AG09319 (cell line): ENCODE measurements at places on chromosomes 1 and 21.

DNA sequence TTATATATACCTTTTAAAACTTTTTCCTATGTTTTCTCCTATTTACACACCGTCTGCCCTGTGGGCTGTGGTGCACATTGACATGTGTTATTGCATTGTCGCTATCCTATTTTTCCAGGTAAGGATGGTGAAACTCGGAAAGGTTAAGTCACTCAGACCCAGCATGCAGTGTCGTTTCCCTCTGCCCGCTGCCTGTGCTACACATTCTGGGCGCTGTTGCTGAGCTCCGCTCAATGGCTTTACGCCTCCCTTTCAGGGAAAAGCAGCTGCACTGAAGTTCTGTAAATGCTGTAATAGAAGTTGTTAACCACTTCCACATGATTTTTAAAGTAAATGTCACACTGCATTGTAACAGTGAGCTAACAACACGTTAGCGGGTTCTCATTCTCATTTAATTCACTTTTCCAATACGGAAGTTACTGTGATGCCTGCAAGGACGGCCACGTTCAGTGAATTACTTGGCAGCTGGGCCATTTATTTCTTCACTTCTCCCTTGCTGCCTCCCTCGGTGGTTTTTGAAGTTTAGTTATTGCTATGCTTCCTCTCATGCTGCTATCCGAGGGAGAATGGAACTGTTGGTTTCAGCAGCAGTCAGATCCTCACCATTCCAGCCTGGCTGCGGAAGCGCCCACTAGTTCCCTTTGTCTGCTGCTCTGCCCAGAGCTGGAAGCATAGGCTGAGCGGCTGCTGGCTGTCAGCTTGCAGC lies 288.7 kb downstream of the SPATA17 start:
- no peak for DNase-seq

DNA sequence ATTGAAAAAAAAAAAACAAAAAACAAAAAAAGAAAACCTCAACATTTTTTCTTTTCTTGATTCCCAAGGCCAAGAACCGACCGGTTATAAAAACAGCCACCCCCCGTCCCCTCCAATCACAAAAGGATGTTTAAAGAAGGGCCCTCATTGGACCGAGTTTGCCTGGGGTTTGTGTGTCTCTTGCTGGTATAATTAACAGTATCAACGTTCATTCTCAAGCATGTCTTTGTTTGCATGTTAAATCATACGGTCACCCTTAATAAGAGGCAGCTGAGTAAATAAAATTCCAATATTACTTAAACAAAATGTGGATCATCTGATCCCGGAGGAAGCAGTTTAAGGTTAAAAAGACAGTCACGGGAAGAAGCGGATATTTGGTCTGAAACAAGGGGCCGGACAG lies 201.1 kb downstream of the PRDM2 start:
- DNase-seq, result peak; percentile 22

DNA sequence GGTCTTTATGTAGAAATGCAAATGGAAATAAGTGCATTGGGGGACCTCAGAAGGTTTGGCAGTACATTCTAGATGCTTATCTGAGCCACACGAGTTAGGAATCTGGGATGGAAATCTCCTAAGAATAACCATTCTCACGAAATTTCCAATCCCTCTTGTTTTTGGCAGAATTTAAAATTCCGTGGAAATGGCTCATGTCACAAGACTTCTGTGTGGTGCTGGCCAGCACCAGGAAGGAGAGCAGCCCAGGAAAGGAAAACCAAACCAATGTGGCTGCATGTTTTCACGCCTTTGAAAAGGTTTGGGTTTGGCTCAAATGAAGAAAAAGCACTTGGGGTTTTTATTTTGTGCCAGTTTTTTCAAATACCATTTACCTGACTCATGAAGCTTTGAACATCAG lies 80.1 kb upstream of the KCNK2 start:
- peak; percentile 93 for DNase-seq

DNA sequence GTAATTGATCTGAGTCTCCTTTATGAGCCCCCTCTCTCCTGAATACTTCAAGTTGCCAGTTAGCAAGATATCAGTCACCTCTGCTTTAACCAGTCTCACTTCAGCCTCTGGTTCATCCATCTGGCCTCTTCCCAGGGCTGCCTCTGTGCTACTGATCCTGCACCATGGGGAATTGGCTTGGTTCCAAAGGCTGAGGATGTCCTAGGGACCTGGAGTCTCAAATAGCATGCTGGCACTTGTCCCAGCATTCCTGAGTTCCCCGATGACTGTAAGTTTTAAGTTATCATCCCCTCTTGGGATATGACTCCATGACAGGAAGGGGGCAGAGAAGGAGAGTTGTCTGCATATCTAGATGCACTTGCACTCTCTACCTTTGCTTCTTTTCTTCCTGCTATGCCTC lies 252.0 kb downstream of the PTBP2 start:
- DNase-seq, result no peak

- no peak for DNase-seq
Measured at GRCh38 chr1:157497284-157497683, 55.0 kb downstream of the FCRL5 start.

- no peak for DNase-seq
Measured at GRCh38 chr1:147837129-147837963, 65.2 kb upstream of the GJA8 start.

DNA sequence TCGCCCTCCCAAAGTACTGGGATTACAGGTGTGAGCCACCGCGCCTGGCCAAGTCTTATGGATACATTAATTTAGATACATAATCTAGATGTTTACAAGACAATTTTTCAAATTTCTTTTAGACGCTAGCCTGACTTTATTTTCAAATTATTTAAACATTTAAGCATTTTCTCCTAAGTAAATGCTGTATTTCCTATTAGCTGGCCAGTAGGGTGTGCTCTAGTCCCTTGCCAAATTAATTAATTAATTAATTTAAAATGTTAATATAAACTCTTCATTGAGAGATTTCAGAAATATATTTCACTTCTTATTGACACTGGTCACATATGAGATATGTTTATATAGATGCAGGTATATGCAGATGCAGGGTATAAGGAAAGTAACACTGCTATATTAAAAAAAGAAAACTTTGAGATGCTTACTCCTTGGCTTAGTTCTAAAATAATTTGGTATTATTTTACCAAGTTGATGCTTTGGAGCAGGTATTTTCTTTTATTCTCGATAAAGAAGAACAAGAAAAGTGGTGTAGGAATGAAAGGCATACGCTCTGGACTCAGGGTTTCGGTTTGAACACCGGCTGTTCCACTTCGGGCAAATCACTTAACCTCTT lies 5.2 kb upstream of the ERRFI1 start:
- no peak for DNase-seq

DNA sequence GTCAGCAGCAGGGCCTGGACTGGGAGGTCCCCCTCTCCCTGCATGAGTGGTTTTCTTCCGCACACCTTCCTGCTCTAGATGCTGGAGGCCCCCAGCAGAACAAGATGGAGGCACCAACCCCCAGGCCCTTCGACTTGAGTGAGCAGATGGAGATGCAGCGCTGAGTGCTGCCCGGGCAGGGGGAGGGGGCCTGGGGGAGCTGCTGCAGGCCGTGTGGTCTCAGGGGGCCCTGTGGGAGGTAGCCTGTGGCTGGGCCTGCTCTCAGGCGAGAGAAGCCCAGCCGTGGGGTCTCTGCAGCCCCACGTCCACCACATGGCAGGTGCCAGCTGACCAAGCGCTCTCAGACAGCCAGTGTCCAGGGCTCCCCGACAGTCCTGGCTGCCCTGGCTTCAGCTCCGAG lies 1.2 kb upstream of the FAAP20 start:
- no peak for DNase-seq

DNA sequence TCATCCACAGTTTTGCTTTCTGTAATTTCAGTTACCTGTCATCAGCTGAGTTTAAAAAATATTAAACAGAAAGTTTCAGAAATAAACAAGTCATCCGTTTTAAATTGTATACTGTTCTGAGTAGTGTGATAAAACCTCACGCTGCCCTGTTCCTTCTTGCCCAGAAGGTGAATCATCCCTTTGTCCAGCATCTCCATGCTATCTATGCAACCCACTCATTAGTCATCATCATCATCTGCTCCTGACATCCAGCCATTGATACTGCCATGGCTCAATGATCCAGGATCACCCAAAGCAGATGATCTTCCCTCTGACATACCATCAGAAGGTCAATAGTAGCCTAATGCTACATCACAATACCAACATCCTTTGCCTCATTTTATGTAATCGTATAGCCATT lies 198.3 kb downstream of the SLC44A5 start:
- DNase-seq, result no peak

- no peak for DNase-seq
Measured at GRCh38 chr1:38194472-38194871, 147.9 kb upstream of the POU3F1 start.

GRCh38 chr1:14660801-14661200 lies 62.3 kb downstream of the KAZN start:
- DNase-seq, result no peak

DNA sequence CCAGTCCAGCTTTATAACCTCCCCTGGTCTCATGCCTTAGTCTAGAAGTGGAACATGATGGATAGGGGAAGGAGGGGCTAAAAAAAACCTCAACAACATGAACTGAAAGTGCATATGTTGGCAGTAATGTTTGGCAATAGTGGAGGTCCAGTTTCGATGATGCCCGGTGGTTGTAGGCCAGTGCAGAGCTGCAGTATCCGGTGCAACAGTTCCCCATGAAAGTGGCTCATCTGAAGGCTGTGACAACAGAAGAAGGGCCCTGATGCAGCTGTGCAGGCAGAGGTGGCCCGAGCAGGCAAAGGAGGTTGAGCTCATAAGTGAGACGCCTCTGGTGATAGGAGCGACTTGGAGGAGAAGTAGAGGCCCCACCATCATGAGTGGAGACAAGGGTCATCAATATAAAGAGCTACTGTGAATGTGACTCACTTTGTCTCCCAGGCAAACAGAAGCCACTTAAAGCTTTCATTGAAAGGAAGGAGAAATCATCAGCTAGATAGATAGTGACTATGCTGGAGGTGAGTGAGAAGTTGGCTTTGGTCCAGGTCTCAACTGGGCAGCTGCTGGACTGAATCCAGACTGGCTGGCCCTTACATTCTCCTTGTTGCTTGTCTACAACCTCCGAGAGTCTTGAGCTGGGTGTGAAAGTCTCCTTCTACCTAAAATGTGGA lies 10.2 kb upstream of the CREG1 start:
- DNase-seq, result no peak

- DNase-seq, result peak; percentile 92
Measured at GRCh38 chr21:42056996-42057689, 14.0 kb upstream of the UMODL1 start.

DNA sequence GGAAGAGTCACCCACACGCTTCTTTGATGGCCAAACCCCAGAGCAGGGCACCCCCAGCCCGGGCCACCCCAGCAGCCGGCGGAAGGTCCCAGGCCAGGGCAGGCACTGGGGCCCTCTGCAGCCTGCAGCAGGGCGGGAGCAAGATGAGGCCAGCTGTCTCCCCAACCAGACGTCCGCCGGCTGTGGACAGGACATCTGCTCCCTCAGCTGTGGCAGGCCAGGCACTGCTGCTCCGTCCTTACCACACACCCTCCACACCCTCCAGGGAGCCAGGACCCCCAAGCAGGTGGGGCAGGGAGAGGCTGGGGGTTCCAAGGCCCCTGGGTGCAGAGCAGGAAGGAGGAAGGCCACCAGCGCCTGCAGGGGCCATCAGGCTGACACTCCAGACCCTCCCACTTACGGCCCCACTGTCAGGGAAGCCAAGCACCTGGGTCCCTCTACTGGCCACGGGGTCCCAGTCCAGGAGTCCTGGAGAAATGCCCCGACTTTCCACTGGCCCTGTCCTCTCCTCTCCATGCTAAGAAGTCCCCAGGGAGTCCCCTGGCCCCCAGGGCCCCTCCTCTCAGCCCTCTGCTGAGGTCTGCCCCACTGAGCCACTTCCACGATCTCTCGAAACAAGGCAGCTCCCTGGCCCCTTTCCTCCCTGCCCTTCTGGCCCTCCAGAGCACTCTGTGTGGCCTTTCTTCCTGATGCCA lies 5.6 kb downstream of the WNT9A start:
- DNase-seq, result no peak

GRCh38 chr1:187999973-188000372 lies 1171.2 kb downstream of the PLA2G4A start:
- no peak for DNase-seq

DNA sequence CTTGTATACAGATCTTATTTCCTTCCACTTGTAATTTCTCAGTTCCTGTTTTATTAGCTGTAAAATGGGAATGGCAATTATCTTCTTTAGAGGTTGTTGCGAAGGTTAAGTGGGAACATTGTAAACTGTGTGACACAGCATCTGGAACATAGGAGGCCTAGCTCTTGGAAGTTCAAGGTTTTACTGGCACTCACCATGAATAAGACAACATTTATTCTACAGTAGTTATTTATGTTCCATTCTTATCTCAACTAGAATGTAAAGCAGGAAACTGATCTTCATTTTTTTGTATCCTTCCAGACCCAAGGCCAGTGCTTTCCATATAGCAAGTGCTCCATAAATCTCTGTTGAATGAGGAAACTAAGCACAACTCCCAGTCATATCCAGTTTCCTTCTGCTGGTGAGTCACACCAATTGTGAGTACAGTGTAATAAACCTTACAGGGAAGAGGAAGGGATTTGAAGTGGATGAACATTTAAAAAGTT lies 1.4 kb downstream of the BCL10 start:
- peak; percentile 30 for DNase-seq

DNA sequence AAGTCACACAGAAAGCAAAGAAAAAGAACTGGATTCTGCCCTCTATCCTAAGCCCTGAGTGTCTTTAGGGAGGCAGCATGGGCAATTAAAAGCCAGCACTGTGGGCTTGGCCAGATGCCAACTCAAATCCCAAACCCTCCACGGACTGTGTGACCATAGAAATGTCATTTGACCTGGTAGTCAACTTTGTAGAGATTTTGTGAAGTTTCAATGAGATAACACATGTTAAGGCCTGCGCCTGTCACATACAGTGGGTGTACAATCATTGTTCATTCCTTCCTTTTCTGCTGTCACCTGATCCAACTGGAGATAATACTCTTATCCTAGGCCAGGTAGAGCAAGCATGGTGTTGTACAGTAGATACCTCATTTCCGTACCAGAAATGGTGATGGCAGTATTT lies 54.2 kb downstream of the TMEM53 start:
- DNase-seq, result no peak

GRCh38 chr1:68777851-68778250 lies 281.0 kb upstream of the DEPDC1 start:
- DNase-seq, result no peak

GRCh38 chr1:156929596-156930238 lies 9.3 kb downstream of the LRRC71 start:
- no peak for DNase-seq

GRCh38 chr1:154221278-154222001 lies 685 bp downstream of the UBAP2L start:
- no peak for DNase-seq
